Right lobe of liver (tissue), 6 donors: ENCODE measurements at places on chromosomes 4 and X. TPM values are rescaled to one million over a fixed set of nuclear protein-coding genes. Genes with fewer than 3 reads are reported as not detected.

GRCh38 chrX:79588233-79588632 is 221.1 kb upstream of the ITM2A start:
- DNase-seq, result no peak

DNA sequence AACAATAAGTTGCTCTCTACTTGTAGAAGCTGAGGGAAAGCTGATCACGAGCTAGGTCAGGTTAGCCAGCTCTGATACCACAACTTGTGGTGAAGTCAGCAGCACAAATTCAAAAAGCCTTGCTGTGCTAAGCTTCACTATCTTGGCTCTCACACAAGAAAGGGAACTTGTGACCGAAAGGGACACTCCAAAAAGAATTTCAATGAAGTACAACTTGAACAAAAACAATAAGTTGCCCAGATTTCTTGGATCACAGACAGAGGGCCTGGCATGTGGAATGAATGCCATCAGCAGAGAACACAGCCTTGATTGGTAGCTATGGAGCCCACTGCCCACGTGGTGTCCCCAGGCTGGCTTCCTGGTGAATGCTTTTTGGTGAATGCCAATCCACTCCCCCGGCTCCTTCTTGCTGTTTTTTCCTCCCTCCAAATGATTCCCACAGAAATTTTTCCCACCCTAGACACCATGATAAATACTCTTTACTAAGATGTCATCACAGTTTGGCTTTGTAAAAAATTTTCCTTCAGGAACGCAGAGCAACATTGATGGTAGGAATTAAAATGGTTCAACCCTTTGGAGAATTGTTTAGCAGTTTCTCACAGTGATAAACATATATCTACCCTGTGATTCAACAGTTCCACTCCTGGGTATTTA is 82.6 kb downstream of the ANXA3 start:
- DNase-seq, result no peak

GRCh38 chrX:32280921-32281320 is 930.4 kb downstream of the DMD start:
- DNase-seq, result no peak

DNA sequence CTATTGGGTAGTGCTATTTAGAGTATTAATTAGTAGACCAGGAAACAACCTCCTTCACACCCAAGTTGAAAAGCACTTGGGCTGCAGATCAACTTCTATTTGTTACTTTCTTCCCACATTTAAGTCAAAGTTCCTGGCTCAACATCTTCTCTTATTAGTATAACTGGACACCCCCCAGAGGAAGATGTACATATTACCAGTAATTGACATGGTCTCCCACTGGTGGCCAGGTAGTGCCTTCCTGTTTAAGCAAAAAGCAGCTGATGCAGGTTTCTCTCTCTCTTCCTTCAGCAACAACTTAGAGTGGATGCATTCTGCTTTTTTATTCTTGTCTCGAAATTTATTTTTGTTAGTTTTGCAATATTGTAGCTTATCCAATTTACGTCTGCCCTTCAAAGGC is 438.1 kb downstream of the GBA3 start:
- DNase-seq, result no peak

- peak; percentile 19 for DNase-seq
These were observed 342.8 kb downstream of the DMD start for GRCh38 chrX:32868524-32868895.

DCLK2 gene
- total RNA-seq, result 1.8 TPM

C1QTNF7 gene
- 0.15 TPM for total RNA-seq

DNA sequence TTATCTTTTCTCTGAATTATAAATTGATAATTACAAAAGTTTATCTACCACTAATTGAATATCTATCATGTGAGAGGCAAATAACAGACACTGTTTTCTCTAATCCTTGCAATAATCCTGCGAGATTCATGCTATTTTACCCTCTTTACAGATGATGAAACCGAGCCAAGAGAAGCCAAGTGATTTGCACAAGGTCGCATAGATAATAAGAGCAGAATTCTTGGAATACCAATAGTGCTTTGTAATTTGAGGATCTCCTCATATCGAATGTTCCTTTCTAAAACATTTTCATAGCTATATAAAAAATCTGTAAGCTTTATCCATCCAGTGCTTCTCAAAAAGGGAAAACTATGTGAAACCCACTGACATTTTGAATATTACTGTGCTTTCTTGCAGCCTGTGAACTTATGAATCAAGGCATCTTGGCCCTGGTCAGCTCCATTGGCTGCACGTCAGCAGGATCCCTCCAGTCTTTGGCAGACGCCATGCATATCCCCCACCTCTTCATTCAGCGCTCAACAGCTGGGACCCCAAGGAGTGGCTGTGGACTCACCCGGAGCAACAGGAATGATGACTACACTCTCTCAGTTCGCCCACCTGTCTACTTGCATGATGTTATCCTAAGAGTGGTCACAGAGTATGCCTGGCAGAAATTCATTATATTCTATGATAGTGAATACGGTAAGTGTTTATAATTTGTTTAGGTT is 743.8 kb upstream of the ATOH1 start:
- no peak for DNase-seq

DNA sequence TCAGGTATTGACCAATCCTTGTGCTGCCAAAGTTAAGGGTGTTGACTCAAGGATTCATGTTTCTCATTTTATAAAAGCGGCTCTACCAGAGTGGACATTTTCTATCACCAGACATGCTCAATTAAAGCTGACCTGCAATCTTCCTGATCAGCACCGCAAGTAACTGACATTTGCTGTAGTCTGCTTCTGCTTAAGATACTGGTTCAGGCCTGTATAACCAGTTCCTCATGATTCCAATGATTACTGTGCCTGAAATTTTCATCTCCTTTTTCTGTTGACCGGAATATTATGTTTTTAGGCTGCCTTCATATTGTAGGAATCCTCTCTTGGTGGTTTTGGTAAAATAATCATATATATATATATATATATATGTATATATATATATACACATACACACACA is 160.2 kb upstream of the SPIN4 start:
- no peak for DNase-seq
